ENCODE measurements at places on chromosomes 3 and 15.
A peak's percentile ranks its signal among the peaks of the same experiment; 100 is the strongest.

GRCh38 chr15:69793781-69794451 lies 303.8 kb downstream of the TLE3 start:
- no peak for DNase-seq

DNA sequence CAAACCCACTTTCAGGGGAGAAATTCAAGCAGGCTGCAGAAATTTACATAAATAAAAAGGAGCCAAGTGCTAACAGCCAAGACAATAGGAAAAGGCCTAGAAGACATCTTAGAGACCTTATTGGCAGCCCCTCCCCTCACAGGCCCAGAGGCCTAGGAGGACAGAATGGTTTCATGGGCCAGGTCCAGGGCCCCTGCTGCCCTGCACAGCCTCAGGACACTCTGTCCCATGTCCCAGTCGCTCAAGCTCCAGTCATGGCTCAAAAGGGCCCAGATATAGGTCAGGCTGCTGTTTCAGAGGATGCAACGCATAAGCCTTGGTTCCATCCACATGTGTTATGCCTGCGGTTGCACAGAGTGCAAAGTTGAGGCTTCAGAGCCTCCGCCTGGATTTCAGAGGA lies 55.8 kb downstream of the SLC41A3 start:
- DNase-seq = no peak

DNA sequence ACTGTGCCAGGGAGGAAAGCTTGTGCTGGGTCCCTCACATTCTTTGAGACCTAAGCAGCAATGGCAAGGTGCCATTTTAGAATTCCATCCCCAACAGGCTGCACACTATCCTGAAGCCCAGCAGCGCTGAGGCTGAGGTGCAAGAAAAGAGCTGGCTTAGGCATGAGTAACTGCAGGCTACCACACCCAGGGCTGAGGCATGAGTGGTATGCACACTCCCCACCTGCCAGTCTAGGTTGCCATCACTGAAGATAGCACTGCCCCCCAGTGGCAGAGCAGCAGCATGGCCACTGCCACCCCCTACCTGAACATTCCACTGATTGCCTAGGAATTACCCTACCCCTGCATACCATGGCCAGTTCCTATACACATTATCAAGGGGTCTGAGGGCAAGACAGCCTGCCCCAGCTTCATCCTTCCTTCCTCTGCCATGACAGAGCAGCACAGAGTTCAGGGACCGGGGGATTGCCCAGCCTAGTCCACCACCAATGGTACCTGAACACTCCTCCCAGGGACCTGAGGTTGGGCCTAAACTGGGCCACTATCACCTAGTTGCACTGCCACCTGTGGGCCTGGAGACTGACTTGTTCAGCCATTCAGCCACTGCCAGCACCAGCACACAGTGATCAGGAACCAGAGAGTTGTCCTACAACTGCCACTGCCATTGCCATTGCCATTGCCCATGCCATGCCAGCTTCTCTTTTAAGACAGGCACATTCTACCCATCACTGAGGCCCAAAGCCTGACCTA lies 129.8 kb downstream of the SATB1 start:
- no peak for DNase-seq

DNA sequence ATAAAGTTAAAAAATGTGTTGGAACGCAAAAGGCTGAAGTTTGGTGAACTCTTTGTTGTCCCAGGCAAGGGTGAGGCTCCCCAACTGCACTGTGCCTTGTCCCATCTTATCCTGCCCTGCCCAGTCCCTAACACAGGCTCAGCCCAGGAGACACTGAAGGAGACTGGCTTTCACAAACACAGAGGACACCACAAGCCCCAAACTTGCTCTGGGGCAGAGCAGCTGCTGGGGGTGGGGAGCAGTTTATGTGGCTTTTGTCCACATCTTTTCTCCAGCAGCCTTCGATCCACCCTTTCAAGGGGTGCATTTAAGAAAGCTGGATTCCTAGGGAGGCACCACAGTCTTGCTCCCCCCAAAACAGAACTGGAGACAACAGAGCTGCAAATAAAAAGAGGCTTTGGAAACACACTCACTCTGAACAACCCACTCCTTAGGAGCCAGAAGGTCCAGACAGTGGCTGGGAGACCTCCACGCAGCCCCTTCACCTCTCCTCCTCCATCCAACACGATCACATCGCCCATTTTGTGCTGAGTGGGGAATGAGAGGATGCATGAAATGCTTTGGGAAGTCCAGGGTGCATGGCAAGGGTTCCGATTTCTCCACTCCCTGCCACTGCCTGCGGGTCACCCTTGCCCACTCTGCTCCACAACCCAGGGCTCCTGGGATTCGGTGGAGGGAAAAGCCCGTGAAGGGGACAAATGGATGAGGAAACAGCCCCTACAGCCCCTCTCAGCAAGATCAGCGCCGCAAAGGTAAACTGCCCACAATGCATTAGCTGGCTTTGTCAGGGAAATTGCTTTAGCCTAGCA lies 260.5 kb upstream of the TLE3 start:
- DNase-seq = no peak

- peak; percentile 75 for DNase-seq
Measured at GRCh38 chr15:64883997-64884511, 27.6 kb upstream of the ANKDD1A start.

DNA sequence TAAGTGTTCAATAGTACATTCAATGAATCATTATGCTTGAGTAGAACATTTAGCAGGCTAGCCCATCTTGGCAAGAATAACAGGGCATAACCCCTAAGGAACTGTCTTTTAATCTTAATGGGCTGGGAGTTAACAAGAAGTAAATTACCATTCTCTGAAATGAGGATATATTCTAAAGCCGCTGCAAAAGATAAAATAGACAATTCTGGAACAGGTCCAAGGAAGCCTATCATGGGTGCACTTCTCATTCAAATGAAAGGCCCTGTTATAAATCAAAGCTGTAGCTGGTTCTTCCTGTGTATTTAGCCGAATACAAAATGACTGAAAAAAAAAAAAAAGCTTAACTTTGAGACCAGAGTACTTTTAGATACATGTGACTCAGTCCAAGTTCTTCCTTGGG lies 15.6 kb downstream of the MTHFS start:
- no peak for DNase-seq

GRCh38 chr3:138578961-138579574 lies 15.0 kb downstream of the CEP70 start:
- no peak for DNase-seq

DNA sequence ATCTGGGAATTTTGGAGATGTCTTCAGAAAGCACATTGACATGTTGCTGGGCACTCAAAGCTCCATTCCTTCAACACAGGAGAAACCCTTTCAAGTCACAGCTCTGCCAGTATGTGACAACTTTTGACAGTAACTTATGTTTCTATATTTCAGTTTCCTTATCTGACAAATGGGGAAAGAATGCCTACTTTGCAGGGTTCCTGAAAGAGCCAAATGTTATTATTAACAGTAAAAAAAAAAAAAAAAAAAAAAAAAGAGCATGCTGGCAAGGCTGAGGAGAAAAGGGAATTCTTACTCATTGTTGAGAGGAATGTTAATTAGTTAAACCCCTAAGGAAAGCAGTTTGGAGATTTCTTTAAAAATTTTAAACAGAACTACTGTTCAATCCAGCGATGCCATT lies 272.5 kb upstream of the TGFBR2 start:
- DNase-seq = no peak

DNA sequence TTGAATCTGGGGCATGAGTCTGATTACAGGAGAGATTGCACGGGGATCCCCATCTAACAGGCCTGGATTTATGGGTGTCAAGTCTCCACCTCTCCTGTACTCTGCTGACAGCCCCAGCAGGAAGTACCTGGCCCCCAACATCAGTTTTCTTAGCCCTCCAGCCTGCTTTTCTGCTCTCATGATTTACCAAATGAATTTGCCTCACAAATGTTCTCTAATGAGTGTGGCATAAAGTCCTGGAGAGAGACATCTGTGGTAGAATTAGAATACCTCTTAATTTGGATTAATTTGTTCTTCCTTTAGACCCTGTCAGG lies 60.1 kb downstream of the FNDC3B start:
- no peak for DNase-seq

GRCh38 chr15:66936109-66936860 lies 129.1 kb upstream of the SMAD3 start:
- DNase-seq = no peak

DNA sequence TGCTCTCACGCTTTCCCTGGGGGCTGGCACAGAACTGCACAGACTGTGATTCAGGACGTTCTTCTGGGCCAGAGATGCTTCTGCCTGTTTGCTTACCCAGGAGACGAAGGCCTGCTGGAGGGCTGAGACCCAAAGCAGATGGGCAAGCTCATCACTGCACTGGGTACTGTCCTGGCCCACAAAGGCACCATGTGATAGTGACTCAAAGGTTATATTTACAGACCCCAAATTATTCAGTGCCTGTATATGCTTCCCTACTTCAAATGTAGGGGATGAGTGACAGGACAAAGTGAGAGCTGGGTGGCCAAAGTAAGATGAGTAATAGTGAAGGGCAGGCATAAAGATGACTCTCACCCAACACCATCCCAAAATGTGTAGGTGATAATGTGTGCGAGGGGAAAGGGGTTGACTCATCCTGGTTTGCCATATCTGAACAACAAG lies 127.4 kb downstream of the WDR76 start:
- DNase-seq = peak; percentile 46

GRCh38 chr3:72055436-72055835 lies 270.5 kb upstream of the PROK2 start:
- DNase-seq = no peak

DNA sequence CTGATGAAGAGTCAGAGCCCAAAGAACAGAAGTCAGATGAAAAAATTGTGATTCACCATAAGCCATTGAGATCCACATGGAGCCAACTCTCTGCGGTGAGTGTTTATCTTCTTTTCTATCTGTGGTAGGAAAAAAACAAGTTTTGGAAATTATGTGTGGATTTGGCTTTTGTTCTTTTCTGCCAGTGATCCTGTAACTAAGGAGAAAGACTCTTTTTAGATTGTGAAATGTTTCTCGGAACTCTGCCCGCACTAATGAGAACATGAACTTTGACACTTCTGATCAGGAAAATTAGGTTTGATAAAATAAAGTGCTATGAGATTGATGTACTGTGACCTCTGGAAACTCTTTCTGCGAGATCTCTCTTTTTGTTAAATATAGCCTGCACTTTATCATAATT lies 8.4 kb downstream of the ARHGEF26 start:
- no peak for DNase-seq

DNA sequence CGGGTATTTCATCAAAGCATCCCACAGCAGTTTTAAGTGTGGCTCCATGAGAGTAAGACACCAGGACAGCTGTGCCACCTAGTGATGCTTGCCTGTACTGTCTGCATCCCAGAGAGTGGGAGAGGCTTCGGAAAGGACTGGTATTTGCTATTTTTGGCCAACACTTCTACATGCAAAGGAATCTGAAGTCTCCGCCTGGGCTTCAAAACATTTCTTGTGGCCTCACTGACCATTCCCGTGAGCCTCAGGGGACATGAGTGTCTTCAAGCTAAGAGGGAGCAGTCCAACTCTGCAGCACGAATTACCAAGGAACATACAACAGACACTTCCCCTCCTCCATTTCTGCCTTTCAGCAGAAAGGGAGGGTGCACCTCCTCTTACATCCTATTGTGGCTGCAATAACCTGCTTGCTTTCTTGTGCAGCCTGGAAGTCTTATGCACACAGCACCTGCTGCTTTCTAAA lies 177.5 kb downstream of the RORA start:
- no peak for DNase-seq

DNA sequence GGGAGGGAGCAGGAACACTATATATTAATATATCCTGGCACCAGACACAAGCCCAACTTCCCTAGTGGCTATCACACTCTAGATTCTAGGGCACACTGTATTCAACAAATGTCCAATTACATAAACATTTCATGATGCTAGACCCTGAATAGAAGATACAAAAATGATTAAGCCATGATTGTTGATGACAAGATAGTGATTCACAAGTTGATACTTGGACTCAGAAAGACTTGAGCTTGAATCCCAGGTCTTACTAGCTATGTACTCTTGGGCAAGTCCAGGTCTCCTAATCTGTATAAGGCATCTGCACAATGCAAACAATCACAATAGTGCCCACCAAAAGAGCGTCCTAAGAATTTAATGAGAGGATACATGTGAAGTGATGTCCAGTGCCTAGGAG lies 10.0 kb upstream of the SNTN start:
- no peak for DNase-seq
